Activated T-helper 17 cell treated with anti-CD3 and anti-CD28 coated beads, Interleukin-2, amount 50 U/mL, for 72 hours (primary cell): ENCODE measurements at places on chromosomes 2 and 18.

GRCh38 chr2:37897511-37897910 is 27.6 kb upstream of the RMDN2 start:
- no peak for ATAC-seq

GRCh38 chr18:14941792-14942191 is 193.8 kb downstream of the ANKRD30B start:
- no peak for ATAC-seq

- no peak for ATAC-seq
Measured at GRCh38 chr2:31302940-31303563, 69.1 kb downstream of the EHD3 start.

DNA sequence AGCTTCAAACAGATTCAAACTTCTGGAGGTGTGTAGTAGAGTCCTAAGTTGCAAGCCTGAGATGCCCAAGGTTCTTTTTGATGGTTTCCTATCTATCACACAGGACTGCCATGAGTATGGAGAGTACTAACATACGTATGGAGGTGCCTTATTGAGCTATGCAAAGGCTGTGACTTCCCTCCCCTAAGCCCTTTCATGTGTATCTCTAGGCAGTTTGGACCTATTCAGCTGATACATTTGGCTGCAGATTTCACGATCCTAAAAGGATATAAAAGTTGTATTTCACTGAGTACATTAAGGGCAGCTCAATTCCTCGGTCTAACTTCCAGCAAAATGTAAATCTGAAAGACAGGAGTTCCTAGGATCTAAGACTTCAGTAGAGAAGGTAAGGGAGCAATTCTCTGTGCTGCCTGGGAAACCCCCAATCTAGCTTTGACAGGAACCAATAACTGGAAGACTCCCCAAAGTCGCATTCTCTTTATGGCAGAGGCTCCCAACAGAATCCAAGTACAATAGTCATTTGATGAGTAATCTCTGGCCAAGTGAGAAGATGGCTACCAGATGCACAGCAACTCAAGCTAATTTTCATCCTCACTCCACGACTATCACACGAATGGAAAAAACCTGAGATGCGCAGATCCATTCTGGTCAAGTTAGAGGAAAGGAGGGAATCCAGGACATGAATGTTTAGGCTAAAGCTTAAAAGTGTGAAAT is 83.8 kb downstream of the ATL2 start:
- ATAC-seq, result no peak

GRCh38 chr2:123563515-123563914 is 461.6 kb upstream of the CNTNAP5 start:
- ATAC-seq, result no peak

GRCh38 chr2:224687156-224687555 is 29.0 kb downstream of the CCDC195 start:
- ATAC-seq, result no peak

DNA sequence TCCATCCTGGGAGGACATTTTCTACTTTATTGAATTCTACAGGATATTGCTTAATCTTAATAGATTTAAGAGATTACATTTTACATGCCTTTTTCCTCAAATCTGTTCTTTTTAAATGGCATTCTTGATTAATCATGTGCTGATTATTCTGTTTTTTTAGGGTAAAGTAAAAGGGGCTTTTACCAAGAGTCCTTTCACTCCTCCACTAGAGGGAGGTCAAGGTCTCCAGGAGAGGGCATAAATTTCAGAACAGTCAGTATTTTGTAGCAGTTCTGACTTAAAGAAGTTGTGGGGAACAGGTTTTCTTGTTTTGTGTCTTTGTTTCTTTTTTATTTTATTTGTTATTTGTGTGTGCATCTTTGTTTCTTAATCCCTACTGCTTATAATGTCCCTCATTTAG is 25.4 kb downstream of the WDR75 start:
- ATAC-seq, result no peak

DNA sequence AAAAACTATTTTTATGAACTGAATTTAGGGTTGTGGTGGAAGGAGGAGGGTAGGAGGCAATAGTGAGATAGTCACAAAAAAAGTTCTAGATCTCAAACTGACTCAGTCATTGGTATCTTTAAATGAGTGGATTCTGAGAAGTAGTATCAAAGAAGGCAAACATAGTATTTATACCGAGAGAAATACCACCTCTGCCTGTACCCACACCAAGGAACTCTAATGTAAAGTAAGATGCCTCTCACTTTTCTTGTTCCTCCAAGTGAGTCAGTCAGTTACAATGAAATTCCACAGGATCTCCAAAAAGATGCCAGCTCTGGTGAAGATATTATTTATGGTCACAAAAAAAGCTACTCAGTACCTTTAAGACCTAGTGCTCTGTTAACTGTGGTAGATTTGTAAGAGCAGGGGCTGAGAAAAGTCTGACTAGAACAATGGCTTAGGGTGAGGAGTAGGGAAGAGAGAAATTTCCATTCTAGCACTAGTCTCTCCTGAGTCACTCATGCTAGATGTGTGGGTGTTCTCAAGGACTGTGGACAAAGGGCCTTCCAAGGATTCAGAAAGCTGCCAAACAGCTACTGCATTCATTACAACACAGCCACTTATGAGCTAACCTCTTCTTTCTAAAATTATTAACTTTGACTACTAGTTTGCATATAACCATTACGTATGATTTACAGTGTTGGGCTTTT is 36.3 kb downstream of the YWHAQ start:
- ATAC-seq, result peak; percentile 87

DNA sequence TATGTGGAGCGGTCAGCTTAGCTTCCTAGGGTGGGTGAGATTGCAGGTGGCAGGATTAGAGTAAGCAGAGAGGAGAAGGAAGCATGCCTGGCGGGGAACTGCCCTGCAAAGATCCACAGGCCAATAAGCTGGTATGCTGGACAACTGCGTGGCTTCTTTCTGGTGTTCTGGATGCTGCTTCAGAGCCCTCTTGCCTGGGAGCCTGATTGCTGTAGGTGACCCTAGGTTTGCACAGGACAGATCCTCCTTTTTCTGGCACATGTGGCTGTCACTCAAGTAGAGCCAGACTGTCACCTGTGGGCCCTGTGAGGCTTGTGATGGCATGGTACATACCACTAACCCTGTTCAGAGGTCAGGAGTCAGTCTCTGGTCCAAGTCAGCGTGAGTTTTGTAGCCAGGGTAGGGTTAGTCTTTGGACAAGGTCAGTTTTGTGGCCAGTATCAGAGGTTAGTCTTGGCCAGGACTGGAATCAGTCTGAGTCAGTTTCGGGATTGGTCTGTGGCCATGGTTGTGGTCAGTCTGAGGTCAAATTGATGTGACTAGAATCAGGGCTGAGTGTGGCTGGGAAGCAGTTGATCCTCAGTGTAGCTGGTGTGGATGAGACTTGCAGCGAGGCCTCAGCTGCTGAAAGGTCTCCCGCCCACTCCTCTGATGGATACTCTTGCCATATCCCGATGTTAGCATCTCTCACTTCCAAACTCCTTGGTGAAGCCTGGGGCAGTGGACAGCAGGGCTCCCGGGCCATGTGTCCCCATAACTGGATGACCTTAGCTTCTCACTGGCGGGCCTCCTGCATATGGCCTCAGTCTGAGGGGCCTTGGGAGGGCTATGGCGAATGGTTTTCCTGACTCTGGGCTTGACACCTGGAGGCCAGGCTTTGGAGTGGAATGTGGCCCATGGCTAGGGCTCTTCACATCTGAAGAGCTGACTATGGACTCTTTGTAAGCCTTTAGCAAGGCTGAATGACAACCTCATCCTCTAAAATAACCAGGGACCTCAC is 260.5 kb downstream of the DYSF start:
- no peak for ATAC-seq

GRCh38 chr2:108533832-108534583 is at the start of gene LIMS1:
Gene LIMS1, plus strand, starts transcription at chr2:108534470. Its CDS starts 93 bp downstream, at chr2:108534563.
- peak; percentile 92 for ATAC-seq

GRCh38 chr2:224146356-224147160 is 107.5 kb upstream of the SERPINE2 start:
- no peak for ATAC-seq
